ENCODE measurements at places on chromosomes 7 and 10. TPM values are rescaled to one million over a fixed set of nuclear protein-coding genes. Genes with fewer than 3 reads are reported as not detected.

DNA sequence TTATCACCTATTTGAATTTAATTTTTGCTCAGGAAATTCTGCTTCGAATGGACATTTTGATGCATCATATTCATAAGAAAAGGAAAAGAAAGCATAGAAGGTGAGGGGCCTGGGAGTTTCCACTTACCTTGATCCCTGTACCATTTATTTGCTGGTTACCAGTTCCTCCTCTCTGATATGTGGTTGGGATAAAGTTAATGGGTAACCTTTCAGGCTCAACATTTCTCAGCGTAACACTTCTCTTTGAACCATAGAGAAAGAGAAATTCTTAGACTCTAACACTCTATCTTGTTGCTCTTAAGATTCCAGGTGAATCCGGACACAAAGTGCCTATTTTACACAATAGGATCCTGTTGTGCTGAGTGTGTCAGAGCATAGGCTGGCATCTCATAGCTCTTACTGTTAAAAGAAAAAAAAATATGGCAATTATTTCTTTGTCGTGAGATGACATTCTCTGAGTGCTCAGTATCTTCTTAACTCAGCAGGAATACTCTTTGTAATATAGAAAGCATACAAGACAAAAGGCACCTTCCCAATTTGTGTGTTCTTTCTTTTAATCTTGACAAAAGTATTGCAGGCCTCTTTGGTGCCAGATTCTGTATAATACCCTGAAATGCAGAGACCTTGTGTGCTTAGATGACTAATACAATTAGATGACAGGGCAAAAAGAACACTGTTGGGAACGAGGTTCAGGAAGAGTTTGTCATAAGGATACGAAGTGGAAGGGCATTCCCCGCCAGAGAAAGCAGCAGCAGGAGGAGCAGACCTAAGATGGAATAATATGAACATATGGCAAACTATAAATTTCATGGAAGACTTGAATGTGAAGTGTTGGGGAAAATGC is 689.6 kb downstream of the NRG3 start:
- no peak for DNase-seq

GRCh38 chr7:129779602-129780256 is 168.2 kb downstream of the NRF1 start:
- no peak for DNase-seq

DNA sequence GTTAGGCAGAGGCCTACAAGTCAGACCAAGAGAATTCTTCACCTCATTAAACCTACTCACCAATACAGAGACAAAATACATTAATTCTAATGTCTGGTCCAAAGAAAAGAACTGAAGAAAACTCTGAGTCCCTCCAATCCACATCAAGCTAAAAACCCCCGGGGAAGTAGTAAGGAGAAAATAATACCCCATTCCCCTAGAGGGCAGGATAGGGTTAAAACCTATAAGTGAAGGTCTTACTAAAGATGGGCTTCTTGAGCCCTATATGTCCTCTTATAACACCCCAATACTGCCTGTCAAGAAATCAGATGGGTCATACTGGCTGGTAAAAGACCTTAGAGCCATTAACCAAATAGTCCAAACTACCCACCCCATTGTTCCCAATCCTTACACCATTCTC is 141.3 kb upstream of the TMEM106B start:
- no peak for DNase-seq

DENND11 gene
- total RNA-seq, result 14.8 TPM

ELOVL3 gene
- 4.6 TPM for total RNA-seq

ACTR3C gene
- 1.1 TPM for total RNA-seq

DNA sequence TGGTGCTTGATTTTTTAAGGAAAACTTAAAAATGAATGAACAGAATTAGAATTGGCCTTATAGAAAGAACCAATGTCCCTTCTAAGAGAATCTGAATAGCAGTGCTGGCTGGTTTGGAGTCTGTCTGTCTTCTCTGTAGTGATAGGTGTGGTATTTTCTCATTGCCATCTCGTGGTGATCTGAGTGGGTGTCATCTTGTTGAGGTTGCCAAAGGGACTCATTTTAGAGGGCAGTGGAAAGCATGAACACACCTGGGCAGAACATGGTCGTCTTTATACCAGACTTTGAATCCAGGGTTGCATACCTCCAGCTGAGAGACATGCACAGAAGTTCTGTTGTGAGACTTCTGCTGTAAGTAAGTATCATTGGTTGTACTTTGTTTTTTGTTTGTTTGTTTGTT is 15.8 kb downstream of the CUL1 start:
- DNase-seq, result no peak

GRID2IP gene
- not detected for total RNA-seq

SLC13A1 gene
- not detected for total RNA-seq

GRCh38 chr7:14905764-14906163 is 3.2 kb upstream of the DGKB start:
- no peak for DNase-seq

DNA sequence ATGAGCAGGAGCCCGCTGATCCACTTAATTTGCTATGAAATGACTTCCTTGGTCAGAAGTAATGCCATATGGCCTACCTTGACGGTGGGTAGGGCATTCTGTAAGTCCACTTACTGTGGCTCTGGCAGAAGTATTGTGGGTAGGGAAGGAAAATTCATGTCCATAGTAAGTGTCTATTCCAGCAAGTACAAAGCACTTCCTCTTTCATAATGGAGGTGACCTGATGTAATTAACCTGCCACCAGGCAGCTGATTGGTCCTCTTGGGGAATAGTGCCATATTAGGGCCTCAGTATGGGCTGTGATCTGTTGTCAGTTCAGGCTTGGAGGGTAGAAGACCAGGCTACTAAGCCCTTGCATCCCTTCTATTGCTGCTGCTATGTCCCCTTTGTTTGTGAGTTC is 103.9 kb downstream of the SLC37A3 start:
- DNase-seq, result no peak

HTRA1 gene
- 240 TPM for total RNA-seq

DNA sequence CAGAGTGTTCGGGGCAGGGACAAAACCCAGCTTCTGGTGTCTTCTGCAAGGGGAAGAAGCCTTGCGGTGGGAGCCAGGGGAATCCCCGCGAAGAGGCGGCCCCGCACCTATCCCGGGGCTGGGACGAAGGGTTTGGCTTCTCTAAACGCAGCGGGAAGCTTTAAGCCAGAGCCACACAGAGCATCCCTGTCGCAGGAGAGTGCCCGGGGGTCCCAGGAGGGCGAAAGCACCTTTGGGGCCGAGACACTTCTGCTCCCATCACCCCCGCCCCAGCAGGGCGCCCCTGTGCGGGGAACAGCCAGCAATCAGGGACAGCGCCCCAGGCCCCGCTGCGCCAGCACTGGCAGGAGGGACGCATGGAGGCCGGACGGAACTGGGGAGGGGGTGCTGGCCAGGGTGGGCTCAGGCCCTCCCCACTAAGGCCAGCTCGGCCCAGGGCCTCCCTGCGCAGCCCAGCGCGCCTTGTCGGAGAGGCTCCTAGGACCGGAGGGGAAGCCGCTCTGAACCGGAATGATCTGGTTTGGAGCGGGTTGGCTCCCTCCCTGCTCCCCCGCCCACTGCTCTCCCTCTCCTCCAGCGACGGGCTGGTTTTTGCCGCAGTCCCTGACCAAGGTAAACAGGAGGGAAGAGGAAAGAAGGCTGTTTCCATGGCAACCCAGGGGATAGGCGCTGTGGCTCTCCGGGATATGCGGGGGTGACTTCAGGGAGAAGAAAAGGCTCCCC is 63.9 kb downstream of the TMEM209 start:
- no peak for DNase-seq

NUTM2B gene
- 0.19 TPM for total RNA-seq

GRCh38 chr7:131034166-131034881 is 293.4 kb upstream of the MKLN1 start:
- DNase-seq, result no peak

DNA sequence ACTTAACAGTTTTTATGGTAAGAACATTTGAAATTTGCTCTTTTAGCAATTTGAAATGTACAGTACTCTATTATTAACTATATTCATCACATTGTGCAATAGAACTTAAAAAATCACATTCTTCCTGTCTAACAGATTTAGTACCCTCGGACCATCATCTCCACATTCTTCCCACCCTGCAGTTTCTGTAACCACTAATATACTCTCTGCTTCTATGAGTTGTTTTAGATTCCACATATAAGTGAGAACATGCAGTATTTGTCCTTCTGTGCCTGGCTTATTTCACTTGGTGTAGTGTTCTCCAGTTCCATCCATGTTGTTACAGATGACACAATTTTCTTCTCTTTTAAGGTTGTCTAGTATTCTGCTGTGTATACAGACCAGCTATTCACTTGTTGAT is 88.9 kb upstream of the SEC61G start:
- no peak for DNase-seq

GLUD1 gene
- 156 TPM for total RNA-seq

DNA sequence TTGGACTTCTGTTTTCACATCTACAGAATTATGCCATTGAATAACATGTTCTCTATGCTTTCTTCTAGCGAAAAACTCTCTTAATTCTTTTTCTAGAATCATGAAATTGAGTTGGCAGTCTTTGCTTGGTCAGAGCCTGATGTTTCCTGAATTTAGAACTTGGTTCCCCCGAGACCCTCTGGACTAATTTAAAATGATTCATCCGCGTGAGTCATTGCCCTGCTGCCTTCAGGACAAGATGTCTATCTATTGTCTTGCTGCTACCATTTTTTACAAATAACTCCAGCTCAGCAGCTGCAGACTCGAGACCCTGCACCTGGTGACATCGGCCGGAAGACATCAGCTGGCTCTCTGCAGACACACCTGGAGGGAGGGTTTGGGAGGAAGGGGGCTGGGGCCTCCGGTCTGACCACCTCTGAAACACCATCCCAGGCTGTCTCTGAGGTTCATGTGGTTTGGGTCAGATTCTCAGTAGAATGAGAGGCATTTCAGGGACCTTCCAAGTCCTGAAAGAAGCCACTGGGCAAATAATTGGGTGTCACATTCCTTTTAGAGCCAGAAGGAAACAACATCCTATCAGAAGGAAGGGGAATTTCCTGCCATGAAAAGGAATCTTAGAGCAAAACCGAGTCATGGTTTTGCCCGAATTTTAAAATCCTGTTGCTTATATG is 20.9 kb upstream of the KLF6 start:
- DNase-seq, result no peak

GRCh38 chr7:159083001-159083697 is 61.5 kb downstream of the VIPR2 start:
- DNase-seq, result no peak

GRCh38 chr10:113764582-113764981 is 13.1 kb downstream of the PLEKHS1 start:
- no peak for DNase-seq

DNA sequence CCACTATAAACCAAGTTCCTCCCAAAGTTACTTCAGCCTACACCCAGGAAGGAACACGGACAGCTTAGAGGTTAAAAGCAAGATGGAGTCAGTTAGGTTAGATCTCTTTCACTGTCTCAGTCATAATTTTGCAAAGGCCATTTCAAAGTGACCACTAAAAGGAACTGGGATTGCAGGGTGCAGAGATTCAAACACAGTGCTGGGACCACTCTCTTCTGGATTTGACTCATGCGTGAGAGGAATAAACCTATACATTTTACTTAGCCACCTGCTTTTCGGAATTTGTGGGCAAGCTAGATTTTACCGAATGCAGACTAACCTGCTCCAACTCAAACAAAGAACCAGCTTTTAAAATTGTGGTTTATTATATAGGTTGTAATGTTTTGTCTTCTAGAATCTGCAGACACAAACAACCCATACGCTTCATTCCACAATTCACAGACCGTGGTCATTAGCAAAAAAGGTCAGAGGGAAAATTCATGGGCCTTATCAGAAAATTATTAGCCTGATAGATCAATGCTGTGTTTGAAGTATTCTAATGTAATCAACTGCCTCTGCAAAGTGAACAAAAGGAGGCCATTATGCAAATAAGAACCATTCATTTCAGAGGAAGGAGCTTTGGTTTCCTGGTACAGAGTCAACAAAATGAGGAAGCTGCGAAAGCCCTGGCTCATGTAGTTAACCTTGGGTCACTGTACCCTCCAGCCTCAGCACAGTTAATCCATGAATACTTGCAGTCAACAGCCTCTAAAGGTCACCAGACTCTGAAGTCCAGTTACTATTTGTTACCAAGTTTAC is 342.7 kb upstream of the KLF6 start:
- no peak for DNase-seq

TMEM184A gene
- total RNA-seq, result 0.32 TPM

MALRD1 gene
- 1.1 TPM for total RNA-seq

DNA sequence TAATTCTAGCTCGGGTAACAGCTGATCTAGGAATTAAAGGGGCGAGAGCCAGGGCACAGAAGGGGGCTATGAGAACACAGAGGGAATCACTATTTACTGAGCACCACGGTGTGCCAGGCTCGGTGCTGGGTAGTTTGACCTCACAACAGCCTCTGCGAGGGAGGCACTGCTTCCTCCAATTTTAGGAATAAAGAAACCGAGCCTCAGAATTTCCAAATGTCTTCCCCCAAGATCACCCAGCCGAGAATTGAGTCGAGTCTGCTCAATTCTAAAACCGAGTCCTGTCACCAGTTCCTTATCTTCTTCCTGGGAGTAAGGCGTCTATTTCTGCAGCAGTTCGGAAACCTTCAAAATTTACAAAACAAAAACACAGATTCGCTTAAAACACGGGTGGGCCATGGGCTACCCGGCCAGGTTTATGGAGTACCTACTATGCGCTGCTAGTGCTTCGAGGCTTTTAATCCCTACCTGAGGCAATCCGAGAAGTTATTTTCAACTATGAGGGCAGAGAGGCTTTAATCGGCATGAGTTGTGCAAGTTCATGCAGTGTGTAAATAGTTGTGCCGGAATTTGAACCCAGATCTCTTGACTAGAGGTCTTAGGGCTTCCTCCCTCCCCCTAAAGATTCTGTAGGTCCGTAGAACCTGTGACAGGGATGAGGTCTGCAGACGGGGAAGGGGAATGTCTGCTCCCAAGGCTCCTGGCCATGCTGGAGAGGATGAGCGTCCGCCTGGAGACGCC is 872 bp upstream of the HMX2 start:
- no peak for DNase-seq

BAMBI gene
- total RNA-seq, result 20.5 TPM

DNA sequence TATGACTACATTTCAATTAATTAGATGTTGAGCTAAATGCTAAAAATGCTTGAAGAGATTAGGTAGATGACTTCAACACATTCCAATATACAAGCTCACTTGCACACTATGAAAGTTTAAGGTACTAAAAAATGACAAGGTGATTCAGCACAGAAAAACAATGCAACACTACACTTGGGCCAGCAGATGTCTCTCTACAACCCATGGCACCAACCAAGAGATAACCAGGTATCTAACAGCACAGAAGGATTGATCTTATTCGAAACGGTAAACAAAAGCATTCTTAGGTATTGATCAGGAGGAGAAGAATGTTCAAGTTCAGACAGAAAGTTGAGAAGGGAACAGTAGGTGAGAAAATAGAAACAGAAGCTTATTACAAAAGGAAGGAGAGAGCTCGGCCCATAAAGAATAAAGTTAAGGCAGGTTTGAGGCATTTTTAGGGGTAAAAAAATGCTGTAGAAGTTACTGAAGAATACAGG is 248.2 kb upstream of the KLF14 start:
- no peak for DNase-seq
